HFFc6 (cell line): ENCODE measurements at places on chromosomes 6 and 20. TPM values are rescaled to one million over a fixed set of nuclear protein-coding genes. Genes with fewer than 3 reads are reported as not detected.

Gene KCNG1
- 3.0 to 4.7 TPM (median 4.4 TPM) in 3 replicates for total RNA-seq

Gene YIPF3
- 159 to 191 TPM (median 183 TPM) in 3 replicates for total RNA-seq

Gene BANF2
- not detected in 3 replicates for total RNA-seq

DNA sequence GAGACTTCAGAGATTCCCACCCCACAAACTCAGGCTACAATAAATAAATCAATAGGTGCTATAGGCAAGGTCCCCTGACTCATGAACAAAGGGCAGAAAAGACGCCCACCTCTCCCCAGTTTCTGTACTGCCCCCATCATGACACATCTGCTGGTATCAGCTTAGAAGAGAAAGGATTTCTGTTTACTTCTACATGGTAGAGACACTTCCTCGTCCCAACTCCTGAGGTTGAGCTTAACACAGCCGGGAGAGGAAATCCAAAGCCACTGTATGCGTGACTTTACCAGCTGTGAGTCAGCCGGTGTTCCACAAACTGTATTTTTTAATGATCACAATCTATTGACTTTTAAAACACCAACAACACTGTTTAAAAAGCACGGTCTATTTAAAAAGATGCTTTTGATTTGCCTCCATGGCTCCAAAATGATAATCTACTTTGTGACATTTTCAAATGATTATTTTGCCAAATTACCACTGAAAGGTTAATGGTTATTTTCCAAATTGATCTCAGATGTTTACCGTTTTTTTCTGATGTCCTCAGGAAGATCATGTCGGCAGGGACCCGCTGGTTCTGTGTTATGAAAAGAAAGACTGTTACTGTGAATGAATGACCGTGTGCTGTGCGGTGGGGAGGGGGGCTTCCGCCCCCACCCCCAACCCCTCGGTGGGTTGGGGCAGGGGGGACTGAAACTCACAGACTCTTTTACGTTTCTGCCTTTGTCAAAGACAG, 72.5 kb downstream of the ATP9A start:
- DNase-seq: peak; percentile 82

GRCh38 chr6:149974825-149975224, 11.1 kb downstream of the ULBP1 start:
- DNase-seq: no peak

DNA sequence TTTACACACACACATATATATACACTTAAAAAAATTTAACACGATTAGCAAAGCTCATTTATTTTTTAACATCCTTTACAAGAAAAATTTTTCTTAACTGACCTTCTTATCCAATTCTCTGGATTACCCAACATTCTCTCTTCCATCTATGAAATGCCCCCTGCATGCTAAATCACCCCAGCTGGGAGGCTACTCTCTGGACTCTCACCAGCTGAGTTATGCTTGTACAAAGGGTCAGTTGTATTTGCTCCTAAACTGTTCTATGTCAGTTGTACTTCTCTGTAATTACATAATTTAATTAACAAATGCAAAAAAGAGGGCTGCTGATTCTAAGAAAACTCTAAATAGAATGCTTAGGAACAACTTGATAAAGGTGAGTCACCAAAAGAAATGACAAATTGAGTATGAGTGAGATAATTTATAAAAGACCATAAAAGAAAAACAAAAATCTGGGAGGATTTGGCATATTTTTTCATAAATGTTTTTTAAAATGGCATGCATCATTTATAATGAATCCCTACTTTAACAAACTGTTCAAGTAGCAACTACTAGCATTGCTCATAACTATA, 120.5 kb downstream of the KIF13A start:
- no peak for DNase-seq

DNA sequence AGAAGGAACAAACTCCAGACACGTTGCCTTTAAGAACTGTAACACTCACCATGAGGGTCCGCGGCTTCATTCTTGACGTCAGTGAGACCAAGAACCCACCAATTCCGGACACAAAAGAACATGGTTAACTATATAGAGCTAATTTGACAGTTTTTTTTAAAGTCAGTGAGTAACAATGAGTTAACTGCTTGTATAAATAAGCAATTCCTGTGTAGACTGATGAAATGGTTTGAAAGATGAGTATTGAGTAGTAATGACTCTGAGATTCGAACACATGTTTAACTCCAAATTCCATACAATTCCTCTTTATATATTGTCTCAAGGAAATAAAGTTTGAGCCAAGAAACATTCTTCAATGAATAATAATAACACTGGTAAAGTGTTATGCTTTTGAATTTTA, 478.0 kb downstream of the MMUT start:
- no peak for DNase-seq
